Esophagus squamous epithelium (tissue), 5 donors: ENCODE measurements at places on chromosomes 16 and 17.

GRCh38 chr16:3431779-3432219 is 11.5 kb downstream of the ZNF597 start:
- DNase-seq, result no peak

DNA sequence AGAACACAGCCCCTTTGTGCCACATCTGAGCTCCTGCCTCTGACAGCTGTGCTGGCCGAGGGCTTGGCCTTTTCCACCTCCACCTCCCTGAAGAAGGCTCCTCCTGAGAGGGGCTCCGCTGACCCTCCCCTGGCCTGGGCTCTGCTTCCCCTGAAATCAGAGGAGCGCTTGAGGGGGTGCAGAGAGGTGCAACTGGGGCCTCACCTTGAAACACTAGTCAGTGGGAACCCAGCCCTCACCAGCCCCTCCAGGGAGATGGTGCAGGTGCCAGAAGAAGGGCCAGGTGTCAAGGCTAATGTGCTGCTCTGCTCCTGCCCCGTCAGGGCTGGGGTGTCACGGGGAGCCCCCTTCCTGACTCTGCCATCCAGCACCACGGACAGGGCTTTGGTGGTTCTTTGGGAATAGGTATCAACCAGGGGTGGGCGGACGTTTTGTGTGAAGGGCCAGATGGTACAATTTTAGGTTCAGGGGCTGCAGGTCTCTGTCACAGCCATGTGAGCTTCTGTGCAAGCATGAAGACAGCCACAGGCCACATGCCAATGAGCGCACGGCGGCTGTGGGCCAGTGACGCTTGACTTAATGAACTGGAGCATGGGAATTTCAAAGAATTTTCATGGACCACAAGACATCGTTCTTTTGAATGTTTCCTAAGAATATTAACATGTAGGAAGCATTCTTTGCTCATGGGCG is 2.1 kb upstream of the ZG16B start:
- DNase-seq, result no peak

GRCh38 chr17:49681106-49681979 is 3.4 kb upstream of the SPOP start:
- no peak for DNase-seq

DNA sequence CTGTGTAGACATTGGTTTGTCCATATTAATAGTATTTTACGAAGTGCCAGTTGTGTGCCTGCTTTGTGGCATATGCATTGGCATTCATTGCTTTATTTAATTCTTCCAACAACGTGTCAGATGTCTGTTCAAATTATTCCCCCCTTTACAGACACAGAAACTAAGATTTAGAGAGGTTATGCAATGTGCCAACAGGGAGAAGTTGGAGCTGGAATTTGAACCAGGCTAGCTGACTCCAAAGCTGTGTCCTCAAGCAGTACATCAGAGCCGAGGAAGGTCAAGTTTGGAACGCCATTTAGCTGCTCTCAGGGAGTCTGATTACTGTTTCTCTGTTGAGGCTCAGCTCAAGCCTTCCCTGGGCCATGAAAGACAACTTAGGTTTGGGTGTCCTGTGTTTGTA is 232.3 kb downstream of the WWOX start:
- no peak for DNase-seq

DNA sequence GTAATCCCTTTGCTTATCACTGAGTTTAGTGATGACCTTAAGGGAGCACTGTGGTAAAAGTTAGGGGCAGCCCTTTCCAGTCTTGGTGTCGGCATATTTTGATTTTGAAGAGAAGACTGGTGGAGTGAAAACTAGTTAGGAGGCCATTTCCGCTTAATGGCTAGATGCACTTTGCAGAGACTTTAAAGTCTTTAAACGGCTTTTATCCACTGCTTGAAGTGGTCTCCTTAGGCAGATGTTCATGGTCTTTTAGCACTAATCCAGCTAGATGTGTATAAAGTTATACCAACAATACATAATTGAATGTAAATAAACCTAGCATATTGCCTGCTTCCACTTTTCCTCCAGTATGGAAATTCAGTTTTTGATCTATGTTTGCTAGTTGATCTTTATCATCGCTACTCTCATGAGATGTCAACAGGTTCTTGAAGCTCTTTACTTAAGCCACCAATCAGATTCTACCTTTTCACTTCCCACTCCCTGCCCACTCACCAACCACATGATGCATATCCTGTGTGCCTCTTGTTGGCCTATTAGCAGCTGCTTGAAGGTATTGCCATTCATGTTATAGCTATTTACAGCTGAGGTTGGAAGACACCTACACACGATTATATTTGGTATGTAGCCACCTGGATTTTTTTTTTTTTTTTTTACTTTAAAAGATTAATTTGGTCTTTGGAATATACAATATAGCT is 132.0 kb downstream of the NLK start:
- DNase-seq, result no peak

- DNase-seq, result no peak
These were observed 22.2 kb downstream of the TBX4 start for GRCh38 chr17:61474235-61474927.

- no peak for DNase-seq
These were observed 52.0 kb downstream of the CBFA2T3 start for GRCh38 chr16:88924834-88925539.

DNA sequence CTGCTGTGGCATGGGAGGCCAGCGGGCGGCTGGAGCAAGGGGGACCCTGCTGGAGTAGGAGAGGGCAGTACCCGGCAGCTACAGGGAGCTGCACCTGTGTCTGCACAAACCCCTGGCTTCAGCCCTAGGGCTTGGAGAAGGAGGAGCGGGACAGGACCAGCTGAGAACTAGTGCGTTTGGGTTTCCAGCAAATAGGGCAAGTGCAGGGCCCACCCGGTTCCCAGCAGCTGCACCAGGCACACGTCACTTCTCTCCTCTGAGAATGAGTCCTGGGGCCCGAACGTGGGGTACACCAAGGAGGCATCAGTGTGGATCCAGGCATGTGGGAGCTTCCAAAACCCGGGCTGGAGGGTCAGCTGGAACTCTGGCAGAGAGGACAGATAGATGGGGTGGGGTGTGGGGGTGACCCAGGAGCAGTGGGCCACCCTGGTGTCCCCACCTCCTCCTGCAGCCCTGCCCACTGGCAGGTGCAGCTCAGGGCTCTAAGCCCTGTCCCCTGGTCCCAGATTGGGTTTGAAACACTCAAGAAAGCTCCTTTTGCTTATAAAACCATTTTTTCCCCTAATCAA is 5.6 kb downstream of the C16orf89 start:
- DNase-seq, result no peak

DNA sequence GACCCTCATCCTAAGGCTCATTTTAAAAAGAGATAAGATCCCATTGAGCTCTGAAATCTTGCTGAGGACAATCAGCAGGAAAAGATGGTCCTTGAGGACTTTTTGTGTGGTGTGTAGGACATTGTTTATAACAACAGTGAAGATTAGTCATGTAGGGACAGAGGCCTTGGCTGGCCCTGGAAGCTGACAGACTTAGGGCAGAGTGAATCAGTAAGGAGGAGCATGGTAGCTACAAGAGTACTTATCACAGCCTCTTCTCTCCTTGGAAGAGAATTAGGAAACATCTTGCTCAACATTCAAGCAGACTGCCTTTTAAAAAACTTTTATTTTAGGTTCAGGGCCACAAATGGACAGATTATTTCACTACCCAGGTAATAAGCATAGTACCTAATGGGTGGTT is 665.9 kb upstream of the SALL1 start:
- DNase-seq, result no peak

GRCh38 chr16:4733211-4733742 is 794 bp downstream of the ANKS3 start:
- DNase-seq, result no peak

GRCh38 chr16:81405702-81406113 is 38.9 kb upstream of the CMIP start:
- no peak for DNase-seq

GRCh38 chr17:22717211-22717610 is 1024.9 kb downstream of the KCNJ18 start:
- DNase-seq, result no peak

- no peak for DNase-seq
These were observed 568 bp upstream of the TNK1 start for GRCh38 chr17:7380321-7380720.

DNA sequence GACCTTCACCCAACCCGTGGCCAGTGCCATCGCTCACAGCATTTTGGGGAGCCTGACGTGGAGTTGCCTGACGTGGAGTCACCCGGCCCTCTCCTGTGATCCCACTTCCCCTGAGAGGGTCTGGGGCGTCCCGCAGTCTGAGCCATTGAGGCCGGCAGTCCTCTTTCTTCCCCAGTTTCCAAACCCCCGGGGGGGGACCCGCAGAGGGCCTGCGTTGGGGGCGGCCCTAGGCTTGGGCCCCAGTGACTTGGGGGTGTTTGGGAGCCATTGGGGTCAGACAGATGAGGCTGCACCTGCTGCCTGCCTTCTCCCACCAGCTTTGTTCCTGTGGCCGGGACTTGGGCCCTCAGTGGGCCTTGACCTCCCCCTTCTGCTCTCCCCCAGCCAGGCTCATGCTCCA is 1.7 kb downstream of the RHOT2 start:
- DNase-seq, result no peak

GRCh38 chr17:73952480-73953205 is 250.8 kb upstream of the RPL38 start:
- DNase-seq, result no peak

- no peak for DNase-seq
These were observed 17.9 kb downstream of the ZC3H18 start for GRCh38 chr16:88588148-88588547.

- DNase-seq, result no peak
These were observed 55.9 kb downstream of the ZDHHC7 start for GRCh38 chr16:84955427-84955826.

DNA sequence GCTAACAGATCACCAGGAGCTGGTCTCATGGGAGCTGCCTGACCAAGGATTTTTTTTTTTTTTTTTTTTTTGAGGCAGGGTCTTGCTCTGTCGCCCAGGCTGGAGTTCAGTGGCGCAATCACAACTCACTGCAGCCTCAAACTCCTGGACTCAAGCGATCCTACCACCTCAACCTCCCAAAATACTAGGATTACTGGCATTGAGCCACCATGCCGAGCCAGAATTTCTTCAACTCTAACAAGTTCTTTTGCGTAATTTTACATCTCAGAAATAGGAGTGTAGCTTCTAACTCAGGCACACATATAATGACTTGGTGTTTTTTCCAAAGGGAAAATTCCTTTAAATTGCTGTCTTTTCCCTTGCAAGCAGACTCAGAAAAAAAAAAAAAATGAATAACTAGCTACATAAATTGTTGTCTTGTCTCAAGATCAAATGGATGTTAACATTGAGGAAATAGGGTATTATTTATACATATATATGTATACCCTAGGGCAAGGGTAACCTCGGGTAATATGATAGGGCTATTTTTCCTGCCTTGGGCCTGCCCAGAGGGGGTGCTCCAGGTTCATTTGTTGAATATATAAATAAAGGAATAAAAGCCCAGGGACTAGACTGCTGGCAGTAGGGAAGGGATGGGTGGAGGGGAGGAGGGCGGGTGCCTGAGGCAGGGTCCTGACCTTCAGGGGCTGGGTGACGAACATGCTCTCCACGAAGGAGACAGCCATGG is 42.8 kb upstream of the GCSH start:
- DNase-seq, result no peak

DNA sequence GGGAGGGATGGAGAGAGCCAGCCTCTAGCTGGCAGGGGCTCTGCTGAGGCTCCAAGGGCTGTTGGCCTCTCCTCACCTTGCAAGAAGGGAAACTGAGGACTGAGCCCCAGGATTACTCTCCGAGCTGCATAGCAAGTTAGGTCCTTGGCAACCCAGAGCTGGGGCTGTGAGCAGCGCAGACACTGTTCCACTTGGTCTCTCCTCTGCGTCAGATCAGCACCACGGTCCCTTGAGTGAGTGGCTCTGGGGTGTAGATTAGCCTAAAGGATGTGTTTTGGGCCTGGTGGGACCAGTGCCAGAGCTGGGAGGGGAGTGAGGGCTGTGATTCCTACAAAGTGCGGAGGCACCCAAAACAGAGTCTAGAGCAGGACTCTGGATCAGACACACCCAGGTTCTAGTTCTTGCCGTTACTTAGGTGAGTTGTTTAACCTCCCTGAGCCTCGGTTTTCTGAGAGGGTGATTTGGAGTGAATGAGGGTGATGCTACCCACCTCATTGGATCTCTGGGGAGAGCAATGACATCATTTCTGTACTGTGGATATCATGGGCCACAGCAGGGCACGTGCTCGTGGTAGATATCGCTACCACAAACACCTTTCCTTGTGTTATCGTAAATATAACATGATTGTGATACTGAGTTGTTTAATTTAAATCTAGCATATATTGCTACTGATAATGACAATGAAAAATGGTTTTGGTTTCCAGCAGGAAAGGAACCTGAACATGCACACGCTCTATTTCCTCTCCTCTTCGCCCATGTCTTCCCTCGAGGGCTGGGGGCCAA is 8.1 kb upstream of the FADS6 start:
- no peak for DNase-seq

GRCh38 chr16:66900721-66901441 is 17.8 kb downstream of the CDH16 start:
- no peak for DNase-seq

GRCh38 chr17:9529033-9529700 is 46.5 kb downstream of the STX8 start:
- DNase-seq, result no peak

DNA sequence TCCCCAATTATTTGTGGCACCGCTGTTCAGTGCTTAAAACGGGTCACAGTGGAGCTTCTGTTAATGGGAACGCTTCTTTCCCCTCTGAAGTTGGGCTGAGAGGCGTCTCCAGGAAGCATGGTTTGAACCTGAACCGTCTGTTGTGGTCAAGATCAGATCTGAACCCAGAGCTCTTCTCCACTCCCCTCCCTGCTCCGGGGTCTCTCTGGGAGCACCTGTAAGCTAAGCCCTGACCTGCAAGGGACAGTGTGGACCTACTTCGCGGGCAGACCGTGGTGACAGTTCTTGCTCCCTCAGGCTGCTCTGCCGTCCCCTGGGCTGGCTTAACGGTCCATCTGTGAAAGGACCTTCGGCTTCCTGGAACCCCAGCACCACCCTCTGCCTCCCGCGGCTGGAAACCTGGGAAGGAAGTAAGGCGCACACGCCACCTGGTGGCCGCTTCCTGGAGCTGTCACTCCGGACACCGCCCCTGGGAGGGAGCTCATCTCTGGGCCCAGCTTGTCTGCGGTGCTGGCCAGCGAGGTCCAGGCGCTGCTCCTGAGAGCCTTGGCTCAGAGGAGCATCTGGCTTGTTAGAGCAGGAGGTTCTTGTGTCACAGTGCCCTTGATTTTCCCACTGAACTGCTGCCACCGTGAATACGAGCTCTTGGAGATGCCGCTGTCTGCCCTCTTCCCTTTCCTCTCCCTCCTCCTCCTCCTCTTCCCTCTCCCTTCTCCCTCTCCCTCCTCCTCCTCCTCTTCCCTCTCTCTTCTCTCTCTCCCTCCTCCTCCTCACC is 518.5 kb upstream of the EEF2KMT start:
- DNase-seq, result no peak

DNA sequence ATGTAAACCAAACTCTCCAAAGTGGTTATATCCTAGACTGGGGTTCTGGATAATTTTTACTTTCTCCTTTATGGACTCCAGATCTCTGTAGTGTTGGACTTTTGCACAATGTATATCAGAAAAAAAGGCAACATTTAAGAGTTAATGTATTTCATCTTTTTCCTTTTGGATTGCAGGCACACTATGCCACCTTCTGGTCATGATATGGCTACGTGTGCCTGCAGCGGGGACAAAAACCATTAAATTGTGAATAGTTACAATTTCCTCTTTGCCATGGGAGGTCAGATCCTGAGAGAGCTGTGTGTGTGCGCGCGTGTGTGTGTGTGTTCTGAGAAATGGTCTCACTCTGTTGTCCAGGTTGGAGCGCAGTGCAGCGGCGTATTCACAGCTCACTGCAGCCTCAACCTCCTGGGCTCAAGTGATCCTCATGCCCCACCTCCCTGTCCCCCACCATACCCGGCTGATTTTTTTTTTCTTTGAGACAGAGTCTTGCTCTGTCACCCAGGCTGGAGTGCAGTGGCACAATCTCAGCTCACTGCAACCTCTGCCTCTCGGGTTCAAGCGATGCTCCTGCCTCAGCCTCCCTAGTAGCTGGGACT is 4.3 kb upstream of the SGF29 start:
- DNase-seq, result no peak
